ENCODE measurements at places on chromosomes 7 and 10. TPM values are rescaled to one million over a fixed set of nuclear protein-coding genes. Genes with fewer than 3 reads are reported as not detected.

- H3K4me1 ChIP-seq, result no peaks in the 10 kb centered on the region
- H3K4me3 ChIP-seq, result no peak overlapping the region
- no peak overlapping the region for H3K27ac ChIP-seq
These were observed 297.2 kb upstream of the CDC14C start for GRCh38 chr7:48627164-48627563.

- H3K4me3 ChIP-seq, result no peak overlapping the region
- H3K27ac ChIP-seq, result no peak overlapping the region
- H3K36me3 ChIP-seq, result peaks cover 2% of the 10 kb centered on the region
- no peak for DNase-seq
These were observed 654 bp downstream of the MUC3A start for GRCh38 chr7:100949933-100950443.

FAM237B gene
- total RNA-seq, result not detected

DNA sequence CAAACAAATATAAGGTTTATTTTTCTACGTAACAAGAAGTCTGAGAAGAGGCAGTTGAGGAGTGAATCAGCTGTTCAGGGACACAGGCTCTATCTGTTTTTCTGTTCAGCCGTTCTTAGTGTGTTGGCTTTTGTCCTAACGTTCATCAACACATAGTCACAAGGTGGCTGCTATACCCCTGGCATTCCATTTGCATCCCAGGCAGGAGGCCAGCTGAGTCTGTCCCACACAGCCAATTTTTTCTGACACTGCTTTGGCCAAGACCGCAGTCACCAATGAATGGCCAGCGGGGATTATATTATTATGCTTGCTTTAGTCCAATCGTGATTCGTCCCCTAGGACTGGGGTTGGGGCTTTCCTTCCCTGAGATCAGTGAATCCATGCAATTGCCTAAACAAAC lies 143.4 kb upstream of the CHST15 start:
- no peaks in the 10 kb centered on the region for H3K36me3 ChIP-seq
- no peak overlapping the region for H3K27ac ChIP-seq
- peaks cover 7% of the 10 kb centered on the region for H3K27me3 ChIP-seq
- no peak overlapping the region for H3K4me3 ChIP-seq
- DNase-seq, result no peak

PLAC9 gene
- total RNA-seq, result not detected

DNA sequence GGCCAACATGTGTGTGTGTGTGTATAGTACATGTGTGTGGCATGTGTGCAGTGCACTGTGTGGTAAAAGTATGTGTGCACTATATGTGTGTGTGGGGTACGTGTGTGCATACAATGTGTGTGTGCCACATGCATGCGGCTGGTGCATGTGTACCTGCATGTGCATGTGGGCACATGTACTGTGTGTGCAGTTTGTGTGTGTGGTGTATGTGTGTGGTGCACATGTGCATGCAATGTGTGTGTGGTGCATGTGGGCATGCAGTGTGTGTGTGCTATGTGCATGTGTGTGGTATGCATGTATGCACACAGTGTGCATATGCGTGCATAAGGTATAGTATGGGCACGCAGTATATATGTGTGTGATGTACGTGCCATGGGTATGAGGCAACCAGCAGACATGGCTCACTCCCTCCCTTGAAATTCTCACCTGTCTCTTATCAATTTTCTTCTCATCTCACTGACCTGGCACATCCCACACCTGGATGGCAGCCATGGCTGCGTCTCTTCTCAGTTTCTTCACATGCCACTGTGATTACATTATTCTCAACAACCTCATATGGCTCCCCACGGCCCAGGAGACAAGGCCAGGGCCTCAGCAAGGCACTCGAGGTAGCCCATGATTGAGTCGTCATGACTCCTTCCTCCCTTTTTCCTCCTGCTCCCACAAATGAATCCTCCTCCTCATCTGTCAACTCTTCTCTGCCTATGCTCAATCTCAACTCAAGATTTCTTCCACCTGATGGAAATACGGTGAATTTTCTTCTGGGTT lies 57.0 kb downstream of the NUDCD3 start:
- peak overlapping the region; percentile 61 for H3K27ac ChIP-seq
- peaks cover 40% of the 10 kb centered on the region for H3K4me1 ChIP-seq
- H3K27me3 ChIP-seq, result no peaks in the 10 kb centered on the region
- H3K4me3 ChIP-seq, result no peak overlapping the region
- peaks cover 4% of the 10 kb centered on the region for H3K36me3 ChIP-seq
- DNase-seq, result no peak

- peaks cover 10% of the 10 kb centered on the region for H3K4me1 ChIP-seq
- H3K4me3 ChIP-seq, result no peak overlapping the region
- H3K36me3 ChIP-seq, result peaks cover 1% of the 10 kb centered on the region
- no peak for DNase-seq
These were observed 216.8 kb downstream of the RPS24 start for GRCh38 chr10:78250313-78251015.

FZD1 gene
- total RNA-seq, result 0.17 TPM
